ENCODE measurements at places on chromosomes 5 and 9. TPM values are rescaled to one million over a fixed set of nuclear protein-coding genes. Genes with fewer than 3 reads are reported as not detected.

Gene TLN1
- 127 TPM for total RNA-seq

Gene SLC36A2
- total RNA-seq, result not detected

Gene LRRC26
- 2.2 TPM for total RNA-seq

Gene PPP1R2B
- 0.06 TPM for total RNA-seq

Gene SLC4A9
- total RNA-seq, result not detected

Gene SLC34A1
- not detected for total RNA-seq

Gene QRFP
- total RNA-seq, result not detected

Gene EFNA5
- total RNA-seq, result 22.1 TPM

Gene RMRP
- total RNA-seq, result 7.0 TPM

Gene BSPRY
- total RNA-seq, result 0.08 TPM

Gene TMEM252
- total RNA-seq, result not detected

Gene NRG2
- 2.0 TPM for total RNA-seq

Gene MEIKIN
- not detected for total RNA-seq

Gene SMIM33
- not detected for total RNA-seq

Gene OLFM1
- 10.3 TPM for total RNA-seq

Gene ENHO
- total RNA-seq, result 2.1 TPM

Gene UGT3A2
- total RNA-seq, result not detected

Gene ASS1
- total RNA-seq, result 20.4 TPM

Gene TNFSF8
- total RNA-seq, result not detected

Gene INSL6
- not detected for total RNA-seq

Measured in A549 treated with CORT108297 at 1 μM for 4 hours (cell line).